ENCODE measurements at places on chromosomes 12 and 14.

- DNase-seq, result peak; percentile 20
Measured at GRCh38 chr12:58081488-58081887, 140.1 kb downstream of the ATP23 start.

GRCh38 chr12:102435827-102436436 is 44.4 kb downstream of the IGF1 start:
- DNase-seq, result no peak

- DNase-seq, result no peak
Measured at GRCh38 chr12:5561846-5562245, 129.9 kb downstream of the NTF3 start.

DNA sequence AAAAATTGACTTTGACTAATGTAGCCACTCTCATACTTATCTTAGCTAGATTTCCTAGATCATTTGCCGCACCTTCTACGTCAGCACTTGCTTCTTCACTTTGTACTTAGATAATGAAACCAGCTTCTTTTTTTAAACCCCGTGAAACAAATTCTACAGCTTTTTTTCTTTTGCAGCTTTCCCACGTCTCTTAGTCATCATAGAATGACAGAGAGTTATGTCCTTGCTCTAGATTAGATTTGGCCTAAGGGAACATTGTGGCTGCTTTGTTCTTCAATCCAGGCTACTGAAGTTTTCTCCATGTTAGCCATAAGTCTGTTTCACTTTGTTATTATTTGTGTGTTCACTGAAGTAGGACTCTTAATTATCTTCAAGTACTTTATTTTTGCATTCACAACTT is 94.9 kb downstream of the SLCO1A2 start:
- no peak for DNase-seq

DNA sequence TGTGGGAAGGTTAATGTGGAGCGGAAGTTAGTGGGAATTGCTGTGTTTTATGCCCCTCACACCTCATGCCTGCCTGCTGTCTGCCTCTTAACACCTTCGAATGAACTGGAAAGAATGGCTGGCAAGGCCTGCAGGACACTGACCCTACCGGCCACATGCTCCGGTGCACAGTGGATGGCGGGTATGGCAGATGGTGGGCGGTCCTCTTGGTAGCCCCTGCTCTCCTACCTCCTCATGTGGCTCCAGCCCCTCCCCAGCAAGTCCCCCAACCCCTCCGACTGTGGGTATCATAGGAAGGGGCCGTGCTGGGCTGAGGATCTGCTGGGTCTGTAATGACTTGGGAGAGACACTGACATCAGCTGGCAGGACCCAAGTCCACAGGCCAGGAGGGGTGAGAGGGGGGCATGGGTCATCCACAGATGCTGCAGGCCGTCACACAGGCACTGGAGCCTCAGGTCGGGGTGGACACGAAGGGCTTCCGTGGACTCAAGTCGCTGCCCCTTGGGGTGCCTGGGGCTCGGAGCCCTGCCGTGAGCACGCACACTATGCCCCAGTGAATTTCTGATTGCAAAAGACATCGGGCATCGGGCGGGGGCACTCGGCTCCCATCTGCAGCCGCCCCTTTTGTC is 77.4 kb downstream of the KIF26A start:
- DNase-seq, result no peak

DNA sequence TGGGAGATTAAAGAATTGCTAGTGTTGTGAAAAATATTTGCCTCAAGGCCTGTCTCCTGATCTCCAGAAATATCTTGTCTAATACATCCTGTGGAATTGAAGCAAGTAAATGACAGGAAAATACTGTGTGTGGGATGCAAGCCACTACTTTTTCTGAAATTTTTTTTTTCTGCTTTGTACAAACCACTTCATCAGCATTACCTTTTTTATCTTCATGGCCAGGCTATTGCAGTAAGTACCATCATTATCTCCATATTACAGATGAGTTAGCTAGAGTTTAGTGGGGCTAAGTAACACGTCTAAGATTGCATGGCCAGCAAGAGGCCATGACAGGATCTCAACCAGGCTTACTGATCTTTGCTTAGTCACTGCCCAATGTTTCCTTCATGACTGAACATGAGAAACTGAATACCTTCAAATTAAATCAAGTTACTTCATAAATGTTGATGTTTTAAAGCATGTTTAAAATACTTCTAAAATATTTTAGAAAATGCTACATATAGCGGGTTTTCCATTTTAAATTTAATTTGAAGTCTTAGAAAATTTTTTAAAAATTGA is 273.7 kb downstream of the SLC6A15 start:
- DNase-seq, result no peak

DNA sequence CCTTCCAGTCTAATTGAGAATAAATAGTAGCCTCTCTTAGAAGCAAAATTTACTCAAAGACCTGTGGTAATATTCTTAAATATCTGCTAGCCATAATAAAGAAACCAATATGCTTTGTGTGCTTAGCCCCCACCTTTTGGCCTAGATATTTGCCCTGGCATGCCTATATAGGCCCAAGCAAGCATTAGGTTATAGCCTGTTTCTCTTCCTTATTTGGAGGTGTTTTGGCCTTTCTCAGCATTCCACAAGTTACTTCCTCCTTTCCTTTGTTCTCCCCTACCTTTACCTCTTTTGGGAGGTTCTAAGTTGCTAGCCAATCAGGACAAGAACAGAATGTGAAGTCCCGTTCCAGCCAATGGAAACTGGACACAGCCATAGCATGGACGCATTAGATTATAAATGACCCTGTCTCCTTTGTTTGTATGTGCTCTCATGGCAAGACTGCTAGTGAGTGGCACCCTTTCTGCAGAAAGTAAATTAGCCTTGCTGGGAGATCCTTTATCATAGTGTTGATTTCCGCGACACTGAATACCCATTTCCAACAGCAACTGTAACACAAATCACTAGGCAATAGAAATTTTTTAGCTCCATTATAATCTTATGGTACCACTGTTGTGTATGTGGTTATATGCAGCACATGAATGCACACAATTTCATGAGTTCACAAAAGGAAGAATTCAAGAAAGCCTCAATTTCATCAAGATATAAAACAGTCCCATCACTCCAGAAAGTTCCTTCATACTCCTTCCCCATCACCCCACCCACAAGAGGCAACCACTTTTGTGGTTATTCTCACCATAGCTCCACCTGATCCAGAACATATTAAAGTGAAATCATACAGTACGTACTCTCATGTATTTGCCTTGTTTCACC is 37.6 kb downstream of the CEP83 start:
- no peak for DNase-seq

GRCh38 chr12:89945123-89945522 is 236.5 kb upstream of the ATP2B1 start:
- no peak for DNase-seq

- no peak for DNase-seq
Measured at GRCh38 chr12:96409731-96410130, 9.5 kb upstream of the CDK17 start.

DNA sequence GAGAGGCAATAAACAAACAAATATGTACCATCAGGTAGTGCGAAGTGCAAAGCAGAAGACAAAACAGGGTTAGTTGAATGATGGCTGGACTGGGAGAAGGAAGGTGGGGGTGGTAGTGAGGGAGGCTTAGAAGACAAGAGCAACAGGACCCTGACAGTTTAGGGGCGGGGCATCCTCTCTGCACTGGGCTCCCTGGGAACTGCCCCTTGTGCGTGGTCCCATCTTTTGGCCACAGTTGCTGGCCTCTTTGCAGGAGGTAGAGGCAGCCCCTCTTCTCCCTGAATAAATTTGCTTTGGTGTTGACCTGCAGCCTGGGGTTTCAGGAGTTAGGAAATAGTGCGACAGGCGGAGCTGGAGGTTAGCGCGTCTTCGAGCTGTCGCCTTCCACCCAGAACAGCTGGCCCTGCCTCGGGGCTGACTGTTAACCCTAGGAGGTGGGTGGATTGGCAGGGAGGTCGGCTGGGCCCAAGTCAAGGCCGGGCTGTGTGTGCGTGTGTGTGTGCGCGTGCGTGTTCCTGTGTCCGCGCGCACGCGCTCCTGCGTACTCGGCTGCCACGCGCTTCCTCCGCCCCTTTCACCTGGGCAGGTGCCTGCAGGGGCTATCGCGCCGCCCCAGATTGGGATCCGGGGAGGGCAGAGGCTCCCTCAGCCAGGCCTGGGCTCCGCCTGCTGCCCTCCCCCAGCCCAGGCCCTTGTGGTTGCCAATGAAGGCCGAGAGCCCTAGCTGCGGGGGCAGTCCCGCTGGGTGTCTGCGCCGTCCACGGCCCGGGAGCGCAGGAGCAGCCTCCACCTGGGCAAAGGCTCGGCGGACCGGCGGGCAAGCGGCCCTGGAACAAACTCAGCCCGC is 180.8 kb downstream of the ADCK1 start:
- no peak for DNase-seq

GRCh38 chr12:24424376-24424775 is 474.9 kb upstream of the SOX5 start:
- DNase-seq, result no peak

DNA sequence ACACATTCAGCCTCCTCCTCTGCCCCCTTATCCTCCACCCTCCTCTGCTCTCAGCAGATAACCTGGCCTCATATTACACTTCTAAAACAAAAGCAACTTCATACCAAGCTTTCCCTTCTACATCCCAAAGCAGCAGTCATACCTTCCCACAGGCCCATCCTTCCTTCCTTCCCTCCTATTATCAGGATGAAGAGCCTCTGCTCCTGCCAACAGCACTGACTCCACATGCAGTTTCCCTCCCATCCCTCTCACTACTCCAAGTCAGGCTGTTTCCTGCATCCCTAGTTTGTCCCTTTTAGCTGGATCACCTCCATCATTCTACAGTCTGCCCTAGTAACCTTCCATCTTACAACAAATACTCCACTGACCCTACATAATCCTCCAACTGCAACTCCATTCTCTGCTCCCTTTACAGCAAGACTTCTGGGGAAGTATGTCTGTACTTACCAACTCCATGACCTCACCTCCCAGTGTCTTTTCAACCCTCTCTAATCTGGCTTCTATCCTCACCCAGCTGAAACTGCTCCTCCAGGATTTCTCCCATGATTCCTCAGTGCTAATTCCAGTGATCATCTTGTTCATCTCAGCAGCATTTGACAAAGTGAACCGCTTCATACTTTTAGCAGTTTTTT is 4.9 kb upstream of the YEATS4 start:
- DNase-seq, result no peak

GRCh38 chr12:118884226-118884625 is 97.1 kb upstream of the SRRM4 start:
- no peak for DNase-seq

DNA sequence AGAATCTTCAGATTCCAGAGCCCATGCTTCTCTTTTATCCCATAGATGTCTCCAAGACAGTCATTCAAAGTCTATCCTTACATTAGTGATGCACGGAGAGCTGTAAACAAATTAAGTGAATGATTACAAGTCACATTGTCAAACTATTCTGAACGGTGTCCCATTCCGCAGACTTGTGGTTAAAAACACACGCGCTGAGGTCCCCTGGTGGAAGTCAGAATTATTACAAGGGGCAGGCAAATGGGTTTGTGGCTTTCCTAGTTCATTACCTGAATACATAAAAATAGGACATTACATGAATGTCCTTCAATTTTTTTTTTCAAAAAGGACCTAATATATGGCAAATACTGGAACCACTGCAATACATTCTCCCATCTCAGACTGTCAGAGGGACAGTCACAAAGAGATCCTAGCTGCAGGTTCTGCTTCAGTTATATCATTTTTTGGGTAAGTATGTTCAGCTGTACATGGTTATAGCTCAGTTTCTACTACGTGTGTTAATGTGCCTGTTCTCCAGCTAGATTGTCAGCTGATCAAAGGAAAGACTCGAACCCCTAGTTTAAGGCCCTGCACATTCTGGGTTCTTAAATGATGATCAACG is 53.1 kb upstream of the STON2 start:
- peak; percentile 44 for DNase-seq

DNA sequence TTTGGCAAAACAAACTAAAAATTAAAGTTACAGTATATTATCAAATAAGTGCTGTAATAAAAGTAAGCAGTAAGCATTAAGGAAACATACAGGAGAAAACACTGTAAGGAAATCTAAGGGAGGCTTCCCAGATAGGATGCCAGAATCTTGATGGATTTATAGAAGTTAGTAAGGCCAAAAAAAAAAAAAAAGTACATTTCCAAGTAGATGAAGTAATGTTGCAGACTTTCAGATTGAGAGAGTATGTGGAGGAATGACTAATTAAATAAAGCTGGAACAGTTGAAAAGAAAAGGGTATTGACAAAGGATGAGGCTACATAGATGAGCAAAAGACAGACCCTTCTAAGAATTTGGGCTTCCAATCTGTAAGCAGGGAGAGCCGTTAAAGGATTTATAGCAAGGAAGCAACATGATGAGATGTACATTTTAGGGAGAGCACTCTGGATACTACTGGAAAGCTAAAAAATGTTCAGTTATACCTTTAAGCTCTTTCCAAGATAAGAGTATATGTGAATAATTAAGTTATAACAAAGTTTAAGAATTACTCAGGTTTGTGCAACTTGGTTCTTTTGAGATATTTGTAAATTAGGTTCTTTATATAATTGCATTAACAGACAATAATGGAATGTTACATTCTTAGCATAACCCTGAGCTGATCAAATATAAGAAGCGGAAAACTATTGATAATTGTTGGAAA is 87.5 kb upstream of the MON2 start:
- DNase-seq, result no peak

DNA sequence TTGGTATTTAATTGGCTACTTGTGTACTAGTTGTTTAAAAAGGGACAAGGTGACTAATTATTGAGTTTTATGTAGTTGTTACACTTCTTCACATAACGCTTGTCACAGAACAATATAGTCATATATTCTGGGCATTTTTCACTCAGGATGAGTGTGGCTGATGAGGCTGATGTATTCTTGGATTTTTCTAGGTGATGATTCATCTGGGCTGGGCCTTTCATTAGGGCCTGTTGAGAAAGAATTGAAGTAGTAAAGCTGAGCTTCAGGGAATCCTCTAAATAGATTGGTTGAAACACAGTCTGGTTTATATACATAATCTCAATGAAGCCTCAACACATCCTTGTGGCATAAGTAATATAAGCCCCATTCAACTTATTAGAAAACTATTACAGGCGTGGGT is 445.7 kb downstream of the DAD1 start:
- DNase-seq, result no peak

GRCh38 chr14:101254805-101255764 is 306.2 kb upstream of the DIO3 start:
- no peak for DNase-seq

GRCh38 chr12:130142736-130143135 is 19.5 kb upstream of the FZD10 start:
- DNase-seq, result no peak
